ENCODE measurements at places on chromosomes 12 and 14.

- DNase-seq, result no peak
Measured at GRCh38 chr12:112061137-112061536, 47.4 kb downstream of the NAA25 start.

- DNase-seq, result peak; percentile 54
Measured at GRCh38 chr12:69007101-69007854, 74.3 kb upstream of the CPM start.

- DNase-seq, result peak; percentile 35
Measured at GRCh38 chr12:7092229-7092985, at the start of gene C1R. Gene C1R (minus strand): TSS chr12:7092445. CDS start chr12:7092388, 57 bp downstream.

DNA sequence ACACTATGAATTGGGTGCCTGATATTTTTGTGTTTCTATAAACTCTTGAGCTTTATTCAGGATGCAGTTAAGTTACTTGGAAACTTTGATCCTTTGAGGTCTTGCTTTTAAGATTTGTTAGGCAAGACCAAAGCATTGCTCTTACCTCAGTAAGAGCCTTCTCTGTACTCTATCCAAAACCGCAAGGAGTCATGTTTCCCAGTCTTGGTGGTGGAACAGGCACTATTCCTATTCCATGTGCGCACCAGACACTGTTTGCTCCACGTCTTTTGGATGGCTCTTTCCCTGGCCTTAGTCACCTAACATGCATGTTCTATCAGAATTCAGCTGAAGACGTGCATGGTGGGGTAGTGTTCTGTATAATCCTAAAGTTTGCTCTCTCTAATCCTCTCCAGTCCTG is 23.5 kb downstream of the CSRP2 start:
- DNase-seq, result no peak

GRCh38 chr12:12469386-12469785 is 93.3 kb downstream of the DUSP16 start:
- DNase-seq, result no peak

DNA sequence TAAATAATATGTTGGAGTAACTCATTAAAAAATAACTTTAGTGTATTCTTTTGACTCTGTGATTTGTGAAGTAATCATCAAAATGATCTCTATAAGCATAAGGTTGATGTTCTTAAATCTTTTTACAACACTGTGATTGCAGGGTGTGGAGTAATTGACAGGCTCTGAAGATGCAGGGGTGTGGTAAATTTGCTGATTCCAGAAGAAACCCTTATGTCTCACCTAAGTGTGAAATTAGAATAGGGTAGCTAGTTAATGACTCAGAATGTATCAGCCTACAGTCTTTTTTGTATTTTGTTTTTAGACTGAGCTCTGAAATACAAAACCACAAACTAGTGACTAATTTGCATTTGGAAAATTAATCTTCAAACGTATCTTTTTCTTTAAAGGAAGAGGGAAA is 5.9 kb downstream of the PRPF39 start:
- DNase-seq, result no peak

- peak; percentile 81 for DNase-seq
Measured at GRCh38 chr12:58502226-58502625, 418.1 kb downstream of the LRIG3 start.

DNA sequence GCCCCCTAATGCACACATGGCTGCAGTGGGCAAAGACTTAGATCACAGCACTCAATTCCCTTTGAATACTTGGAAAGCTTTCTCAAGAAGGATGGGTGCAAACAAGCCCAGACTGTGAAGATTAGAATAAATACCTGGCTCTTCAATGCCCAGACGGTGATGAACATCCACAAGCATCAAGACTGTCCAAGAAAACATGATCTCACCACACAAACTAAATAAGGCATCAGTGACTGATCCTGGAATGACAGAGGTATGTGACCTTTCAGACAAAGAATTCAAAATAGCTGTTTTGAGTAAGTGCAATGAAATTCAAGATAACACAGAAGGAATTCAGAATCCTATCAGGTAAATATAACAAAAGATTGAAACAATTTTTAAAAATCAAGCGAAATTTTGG is 43.8 kb upstream of the ZDHHC17 start:
- no peak for DNase-seq

DNA sequence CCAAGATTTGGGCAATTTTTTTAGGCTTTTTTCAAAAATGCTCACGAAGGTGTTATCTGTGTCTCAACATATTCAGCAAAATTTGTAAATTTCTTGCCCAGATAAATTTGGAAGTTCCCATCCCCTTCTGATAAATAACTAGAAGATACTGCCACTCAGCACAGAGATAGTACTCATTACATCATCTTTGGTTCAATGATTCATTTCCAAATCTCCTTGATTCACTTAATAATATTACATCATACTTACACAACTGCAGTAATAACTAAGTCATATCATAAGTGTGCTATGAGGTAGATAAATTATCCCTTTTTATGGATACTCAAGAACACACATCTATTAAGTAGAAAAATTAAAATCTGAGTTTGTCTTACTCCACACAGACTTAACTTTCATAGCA is 89.4 kb downstream of the RPAP3 start:
- no peak for DNase-seq

- no peak for DNase-seq
Measured at GRCh38 chr14:76022991-76023390, 37.4 kb downstream of the IFT43 start.

GRCh38 chr14:64195199-64195598 is 99.0 kb downstream of the ESR2 start:
- no peak for DNase-seq

DNA sequence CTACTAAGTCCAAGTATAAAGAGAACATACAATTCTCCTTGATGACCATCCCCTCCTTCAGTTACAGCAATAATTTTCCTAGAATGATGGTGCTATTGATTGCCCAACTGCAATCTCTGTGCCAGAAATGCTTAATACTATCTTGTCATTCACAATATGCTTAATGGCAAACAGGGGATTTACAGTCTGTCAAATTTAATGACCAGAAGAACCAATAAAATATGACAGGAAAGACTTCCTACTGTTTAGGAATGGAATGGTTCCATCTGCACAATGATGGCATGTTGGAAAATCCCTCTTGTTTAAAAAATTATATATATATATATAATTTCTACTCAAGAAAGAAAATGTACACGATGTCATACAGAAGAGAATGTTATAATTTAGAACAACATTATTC is 623.2 kb downstream of the CCER1 start:
- DNase-seq, result no peak

GRCh38 chr14:51674294-51675002 is 22.7 kb downstream of the FRMD6 start:
- DNase-seq, result no peak

DNA sequence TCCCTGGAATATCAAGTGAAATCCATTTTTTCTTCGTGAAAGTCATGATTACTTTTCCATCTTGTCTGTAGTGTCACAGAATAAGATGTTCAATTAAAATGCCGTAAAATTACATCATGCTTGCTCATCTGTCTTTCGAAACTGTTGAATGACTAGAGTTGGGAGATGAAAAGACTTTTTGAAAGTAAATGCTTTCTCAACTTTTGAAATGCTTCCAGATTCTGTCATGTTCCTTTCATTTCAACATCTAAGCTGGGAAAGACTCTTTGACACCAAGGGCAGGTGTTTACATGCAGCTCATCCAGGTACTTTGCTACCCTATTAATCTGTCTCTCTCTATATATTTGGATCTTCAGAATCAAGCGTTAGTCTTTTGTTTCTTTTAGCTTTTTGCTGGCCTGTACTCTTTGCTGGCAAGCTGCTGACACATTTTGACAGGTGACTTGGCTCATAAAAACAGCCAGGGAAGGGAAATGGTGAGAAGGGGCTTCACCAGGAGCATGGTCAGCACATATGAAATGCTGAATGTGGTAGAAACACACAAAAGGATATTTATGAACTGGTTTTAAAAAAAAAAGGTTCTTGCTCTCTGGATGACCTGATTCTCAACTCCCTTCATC is 77.0 kb upstream of the METAP2 start:
- no peak for DNase-seq

- DNase-seq, result no peak
Measured at GRCh38 chr14:61417141-61417540, 95.8 kb downstream of the PRKCH start.

GRCh38 chr12:116727261-116727660 is 10.6 kb downstream of the SPRING1 start:
- no peak for DNase-seq

DNA sequence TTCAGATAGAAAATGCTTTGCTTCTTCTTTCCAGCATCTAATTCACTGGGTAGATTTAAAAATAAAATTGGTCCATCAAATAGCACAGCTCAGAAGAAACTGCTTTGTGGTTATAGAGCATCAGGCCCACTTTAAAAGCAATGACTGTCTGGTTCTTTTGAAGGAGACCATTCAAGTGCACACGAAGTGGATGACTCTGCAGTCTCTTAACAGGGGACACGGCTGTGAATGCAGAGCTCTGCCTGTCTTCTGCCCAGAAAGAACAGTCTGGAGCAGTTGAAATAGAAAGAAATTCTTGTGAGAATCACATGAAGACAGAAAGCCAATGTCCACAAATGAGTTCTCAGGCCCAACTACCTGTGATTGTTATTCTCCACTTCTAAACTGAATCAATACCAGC is 138.7 kb upstream of the PLEKHA5 start:
- peak; percentile 18 for DNase-seq

- no peak for DNase-seq
Measured at GRCh38 chr14:100302616-100303015, 3.6 kb downstream of the SLC25A29 start.

GRCh38 chr12:20096430-20096829 is 271.9 kb upstream of the PDE3A start:
- DNase-seq, result no peak

DNA sequence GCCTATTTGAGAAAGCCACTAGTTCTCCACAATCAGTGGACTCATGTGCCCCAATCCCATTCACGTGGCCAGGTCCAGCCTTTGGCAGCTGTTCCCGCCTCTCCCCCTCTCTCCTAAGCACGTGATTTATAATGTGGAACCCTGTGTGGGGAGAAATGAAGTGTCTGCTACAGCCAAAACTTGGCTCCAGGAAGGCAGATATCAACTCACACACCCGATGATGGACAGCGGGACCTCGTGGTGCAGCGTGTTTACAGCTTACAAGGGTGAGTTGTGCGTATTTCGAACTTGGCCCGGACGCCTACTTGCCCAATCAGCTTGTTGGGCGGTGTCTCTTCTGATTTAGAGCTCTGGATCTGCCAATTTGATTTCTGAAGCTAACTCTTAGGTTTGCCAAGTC is 38.1 kb upstream of the FAM181A start:
- DNase-seq, result no peak

GRCh38 chr12:100114574-100114973 is 28.1 kb downstream of the BLTP3B start:
- DNase-seq, result no peak

- no peak for DNase-seq
Measured at GRCh38 chr12:59085690-59086089, 165.4 kb upstream of the LRIG3 start.

DNA sequence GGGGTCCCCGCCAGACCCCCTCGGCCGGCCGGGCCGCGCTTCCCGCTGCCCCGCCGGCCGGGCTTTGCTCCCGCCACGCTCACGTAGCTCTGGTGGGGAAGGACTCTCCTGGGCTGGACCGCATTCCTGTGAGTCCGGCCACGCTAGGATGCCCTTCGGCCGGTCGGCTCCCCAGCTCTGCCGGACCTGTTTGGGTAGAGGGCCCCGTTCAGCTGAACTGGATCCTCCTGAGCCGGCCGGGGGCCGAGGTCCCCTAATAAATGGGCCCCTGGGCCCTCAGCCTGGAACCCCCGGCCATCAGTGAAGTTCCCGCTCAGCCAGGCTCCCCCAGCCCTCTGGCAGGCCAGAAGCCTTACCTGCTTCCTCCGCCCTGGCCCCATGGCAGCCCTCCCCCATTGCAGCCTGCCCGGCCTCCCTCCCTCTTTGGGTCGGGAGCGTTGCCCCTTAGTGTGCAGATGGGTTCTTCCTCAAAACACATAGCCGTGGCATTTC is 593 bp downstream of the UNC119B start:
- no peak for DNase-seq

GRCh38 chr12:95339086-95339788 is 121.6 kb downstream of the VEZT start:
- no peak for DNase-seq

DNA sequence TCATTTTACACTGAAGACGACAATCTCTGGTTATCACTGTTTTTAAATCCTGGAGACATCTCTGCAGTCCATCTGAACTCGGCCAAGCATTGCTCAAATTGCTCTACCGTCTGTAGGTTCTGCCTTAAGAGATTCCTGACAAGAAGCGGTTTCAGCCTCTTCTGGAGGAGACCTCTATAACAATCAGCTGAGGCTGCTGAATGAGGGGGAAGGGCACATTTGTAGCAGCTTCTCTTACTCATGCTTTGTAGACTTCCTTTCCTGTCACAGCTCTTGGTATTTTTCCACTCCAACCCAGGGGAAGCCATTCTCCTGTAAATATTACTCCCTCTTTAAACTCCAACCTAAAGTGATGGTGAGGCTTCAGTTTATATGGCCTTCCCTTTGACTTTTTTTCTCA is 3.0 kb downstream of the ARG2 start:
- no peak for DNase-seq

GRCh38 chr12:27305673-27306456 is 26.8 kb upstream of the BMAL2 start:
- DNase-seq, result peak; percentile 10

DNA sequence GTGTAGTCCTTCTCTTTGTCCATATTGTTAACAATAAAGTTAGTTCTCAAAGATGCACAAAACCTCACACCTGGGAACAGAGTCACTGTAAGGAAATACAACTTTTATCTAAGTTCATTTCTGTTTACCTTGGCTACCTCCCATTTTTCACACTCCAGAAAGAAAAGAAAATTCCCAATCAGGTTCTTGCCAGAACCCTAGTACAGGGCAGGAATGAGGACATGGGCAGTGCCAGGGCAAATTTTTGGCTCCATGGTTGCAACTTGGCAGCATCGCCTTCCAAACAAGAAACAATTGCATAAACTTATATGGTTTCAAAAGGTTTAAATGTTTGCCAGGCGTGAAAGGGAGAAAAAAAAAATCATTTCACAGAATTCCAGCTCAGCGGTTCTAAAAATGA is 296.3 kb upstream of the PRKD1 start:
- no peak for DNase-seq
